Frontal cortex (tissue), 4 donors: ENCODE measurements at places on chromosomes 7 and 10.

DNA sequence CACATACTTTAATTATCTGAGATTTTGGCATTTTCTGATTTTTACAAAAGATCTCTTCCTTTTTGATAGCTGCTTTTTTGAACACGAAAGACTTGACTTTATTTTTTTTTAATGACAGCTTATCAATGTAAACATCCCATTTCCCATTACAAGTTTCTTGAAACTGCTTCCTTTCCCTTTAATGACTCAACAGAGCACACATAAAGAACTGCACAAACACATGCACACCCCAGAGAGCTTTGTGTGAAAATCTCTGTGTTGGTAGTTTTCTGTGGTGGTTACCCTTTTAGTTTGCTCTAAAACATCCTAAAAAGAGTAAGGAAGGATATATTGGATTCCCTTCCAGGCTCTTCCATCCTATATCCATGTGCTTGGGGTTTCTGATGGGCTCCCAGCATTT is 125.1 kb upstream of the ZNF32 start:
- no peak for DNase-seq

DNA sequence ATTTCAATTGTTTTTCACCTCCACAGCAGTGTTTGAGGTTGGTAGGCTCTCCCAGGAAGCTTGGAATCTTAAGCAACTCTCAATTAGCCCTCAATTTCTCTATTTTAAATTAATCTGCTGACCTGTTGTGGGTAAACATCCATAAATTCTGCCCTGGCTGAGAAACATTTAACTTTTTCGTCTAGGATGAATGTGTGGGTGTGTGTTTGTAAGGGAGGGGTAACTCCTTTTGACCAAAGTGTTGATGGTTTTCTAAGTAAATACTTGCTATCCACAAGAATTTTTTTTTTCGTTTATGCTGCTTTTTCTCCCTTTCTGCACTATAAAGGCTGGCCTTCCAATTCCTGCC is 973 bp downstream of the PPP3CB start:
- no peak for DNase-seq

GRCh38 chr10:78335371-78335690 is 301.7 kb downstream of the RPS24 start:
- no peak for DNase-seq

- DNase-seq = no peak
These were observed 21.7 kb downstream of the RAB18 start for GRCh38 chr10:27525819-27526218.

- no peak for DNase-seq
These were observed 516.7 kb downstream of the ADRA2A start for GRCh38 chr10:111593578-111593977.

DNA sequence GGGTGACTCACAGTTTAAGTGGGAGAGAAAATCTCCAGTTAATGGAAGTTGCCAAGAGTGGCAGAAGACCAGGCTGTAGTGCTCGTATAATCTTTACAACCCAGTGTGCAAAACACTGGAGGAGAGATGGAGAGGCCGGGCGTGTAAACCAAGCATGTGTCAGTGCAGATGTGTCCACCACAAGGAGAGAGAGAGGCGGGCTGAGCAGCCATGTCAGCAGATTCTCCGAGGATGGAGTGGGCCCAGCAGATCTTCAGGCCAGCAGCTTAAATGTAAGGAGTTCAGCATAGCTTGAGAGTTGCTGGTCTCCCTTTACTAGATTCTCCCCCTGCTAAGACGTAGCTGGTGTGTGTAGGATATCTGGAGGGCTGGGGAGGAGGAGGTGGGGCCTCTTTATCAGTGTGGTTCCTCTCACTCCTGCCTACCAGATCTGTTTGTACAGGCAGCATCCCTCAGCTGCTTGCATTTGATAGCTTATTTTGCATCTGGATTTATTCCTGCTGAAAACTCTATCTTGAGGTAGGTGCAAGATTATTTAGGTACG is 13.7 kb downstream of the BPGM start:
- no peak for DNase-seq

DNA sequence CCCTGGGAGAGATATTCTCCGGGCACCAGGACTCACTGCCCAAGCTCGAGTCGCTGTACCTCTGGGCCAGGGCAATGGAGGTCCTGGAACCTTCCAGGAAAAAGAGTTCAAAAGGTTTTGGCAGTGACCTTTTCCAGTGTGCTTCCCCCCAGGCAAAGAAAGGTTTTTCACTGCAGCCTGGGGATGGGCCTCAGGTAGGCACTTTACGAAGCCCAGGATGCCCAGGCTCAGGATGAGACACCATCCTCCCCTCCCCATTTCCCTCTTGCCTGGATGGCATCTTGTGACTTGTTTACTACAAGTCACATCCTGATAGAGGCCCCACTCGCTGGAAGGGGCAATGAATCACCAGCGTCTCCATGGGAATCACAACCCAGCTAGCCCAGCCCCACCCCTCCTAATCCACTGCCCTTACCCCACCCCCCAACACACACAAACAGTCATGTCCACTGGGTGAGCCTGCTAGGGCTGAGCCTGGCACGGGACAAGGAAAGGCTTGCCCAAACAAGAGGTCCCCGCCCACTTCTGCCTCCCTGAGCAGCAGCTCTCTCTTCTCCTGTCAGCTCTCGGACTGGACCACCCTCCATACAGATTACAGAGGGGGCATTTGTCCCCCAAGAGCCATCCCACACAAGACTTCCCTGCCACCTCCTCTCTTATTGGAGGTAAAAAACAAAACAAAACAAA is 93.8 kb upstream of the SMNDC1 start:
- no peak for DNase-seq

DNA sequence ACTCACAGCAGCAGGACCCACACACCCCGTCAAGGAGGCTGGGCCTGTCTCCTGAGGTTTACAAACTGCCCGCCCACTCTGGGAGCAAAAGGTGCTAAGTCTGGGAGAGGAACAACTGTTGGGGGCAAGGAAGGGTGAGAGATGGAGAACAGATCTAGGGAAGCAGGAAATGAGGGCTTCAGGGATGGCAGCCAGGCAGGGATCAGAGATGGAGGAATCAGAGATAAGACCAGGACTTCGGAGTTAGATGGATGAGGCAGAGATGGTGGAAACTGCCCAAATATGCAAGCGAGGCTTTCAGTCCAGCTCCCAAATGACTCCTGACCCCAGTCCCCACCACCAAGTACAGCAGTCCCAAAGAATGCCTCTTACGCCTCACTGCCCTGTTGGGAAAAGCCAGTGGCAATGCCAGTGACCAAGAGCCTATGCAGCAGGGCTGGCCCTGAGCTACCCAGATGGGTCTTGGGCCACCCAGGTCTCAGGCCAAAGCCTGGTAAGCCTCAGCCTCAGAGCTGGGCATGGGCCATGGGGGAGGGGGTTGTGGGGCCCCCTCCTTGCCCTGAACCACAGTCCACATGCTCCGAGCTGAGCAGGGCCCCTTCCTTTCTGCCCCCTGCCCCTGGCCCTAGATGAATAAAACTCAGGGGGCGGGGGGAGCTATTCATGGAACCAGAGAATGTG is 39.5 kb upstream of the SLF2 start:
- no peak for DNase-seq

DNA sequence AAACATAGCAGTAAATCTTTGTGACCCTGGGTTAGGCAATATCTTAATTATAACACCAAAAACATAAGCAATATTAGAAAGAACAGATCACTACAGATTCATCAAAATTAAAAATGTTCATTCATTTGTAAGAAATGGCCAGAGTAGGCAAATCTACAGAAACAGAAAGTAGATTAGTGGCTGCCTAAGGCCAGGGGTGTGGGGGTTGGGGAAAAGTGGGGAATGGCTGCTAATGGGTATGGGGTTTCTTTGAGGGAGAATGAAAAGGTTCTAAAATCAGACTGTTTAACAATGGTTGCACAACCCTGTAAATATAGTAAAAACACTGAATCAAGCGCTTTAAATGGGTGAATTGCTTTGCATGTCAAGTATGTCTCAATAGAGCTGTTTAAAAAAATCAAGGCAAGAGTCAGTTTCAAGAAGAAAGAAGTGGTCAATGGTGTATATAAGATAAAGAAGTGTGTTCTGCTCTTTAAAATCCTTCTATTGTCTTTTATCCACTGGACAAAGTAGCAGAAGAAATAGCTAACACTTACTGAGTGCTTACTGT is 42.6 kb downstream of the CDK6 start:
- DNase-seq = no peak

DNA sequence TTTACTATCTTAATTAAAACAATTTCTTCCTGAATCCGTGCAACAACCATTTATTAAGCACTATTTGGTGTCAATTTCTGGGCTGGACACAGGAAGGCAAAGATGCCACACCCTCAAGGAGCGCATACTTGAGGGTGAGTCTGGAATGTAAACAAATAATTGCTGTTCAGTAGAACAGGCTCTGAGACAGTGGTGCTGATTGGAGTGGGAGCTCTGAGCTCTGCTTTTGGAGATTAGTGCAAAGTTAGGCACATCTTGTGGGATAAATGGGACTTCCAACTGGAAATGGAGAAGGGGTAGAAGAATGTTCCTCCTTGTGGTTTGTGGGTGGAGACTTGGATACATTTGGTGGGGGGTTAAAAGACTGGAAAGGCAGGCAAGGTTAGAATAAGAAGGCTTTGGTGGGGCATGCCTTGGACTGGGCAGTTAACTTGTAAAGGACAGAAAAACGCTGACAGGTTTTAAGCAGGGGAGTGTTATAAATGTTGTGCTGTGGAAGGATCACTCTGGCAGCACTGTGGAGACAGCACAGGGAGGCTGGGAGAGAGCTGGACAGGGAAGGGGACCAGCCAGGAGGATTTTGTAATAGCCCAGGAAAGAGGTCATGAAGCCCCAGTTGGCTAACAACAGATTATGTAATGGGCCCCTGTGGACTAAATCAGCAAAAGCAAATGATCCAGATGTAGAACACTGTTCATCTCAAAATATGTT is 80.7 kb downstream of the ZNF365 start:
- no peak for DNase-seq

DNA sequence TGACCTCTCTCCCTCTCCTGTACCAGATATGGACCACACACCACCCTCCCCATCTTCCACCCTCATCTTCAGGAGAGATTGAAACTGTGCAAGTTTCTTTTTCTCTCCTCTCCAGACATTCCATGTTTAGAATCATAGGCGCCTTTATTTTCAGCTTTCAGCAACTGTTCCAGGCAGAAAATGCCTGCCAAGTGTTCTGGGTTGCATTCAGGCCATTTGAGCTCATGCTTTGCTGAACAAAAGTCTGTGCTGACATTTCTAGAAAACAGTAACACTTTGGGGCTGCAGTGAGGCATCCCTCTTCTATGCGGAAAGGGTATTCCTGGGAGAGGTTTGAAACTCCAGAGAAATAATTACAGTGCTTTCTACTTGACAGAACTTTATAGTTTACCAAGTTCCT is 361.7 kb downstream of the GPAM start:
- no peak for DNase-seq

GRCh38 chr10:60417901-60418300 is 28.2 kb upstream of the ANK3 start:
- DNase-seq = no peak

GRCh38 chr10:77861366-77861765 is 65.2 kb downstream of the DLG5 start:
- DNase-seq = no peak

- peak; percentile 100 for DNase-seq
These were observed at the start of gene GSTO2 for GRCh38 chr10:104268713-104269645. Gene GSTO2 (plus strand): TSS chr10:104269184. CDS start chr10:104274916, 5,732 bp downstream.

DNA sequence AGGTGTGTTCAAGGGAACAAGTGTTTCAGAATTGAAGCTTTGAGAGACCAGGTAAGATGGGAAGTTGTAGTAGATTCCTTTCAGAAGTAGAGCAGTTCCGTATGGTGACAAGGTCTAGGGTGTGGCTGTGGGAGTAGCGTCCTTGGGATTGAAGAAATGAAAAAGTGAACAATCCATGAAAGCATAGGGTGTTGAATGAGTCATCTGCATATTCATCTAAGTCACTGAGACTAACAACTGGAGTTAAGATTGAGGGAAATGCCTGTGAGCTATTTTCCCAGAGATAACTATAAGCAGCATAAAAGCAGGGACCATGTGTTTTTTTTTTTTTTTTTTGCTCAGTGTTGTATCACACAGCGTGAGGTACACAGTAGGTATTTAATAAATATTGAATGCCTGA is 134.8 kb downstream of the PHTF2 start:
- DNase-seq = peak; percentile 8
